KBM-7 (cell line): ENCODE measurements at places on chromosomes 16 and 17.
A peak's percentile ranks its signal among the peaks of the same experiment; 100 is the strongest.

DNA sequence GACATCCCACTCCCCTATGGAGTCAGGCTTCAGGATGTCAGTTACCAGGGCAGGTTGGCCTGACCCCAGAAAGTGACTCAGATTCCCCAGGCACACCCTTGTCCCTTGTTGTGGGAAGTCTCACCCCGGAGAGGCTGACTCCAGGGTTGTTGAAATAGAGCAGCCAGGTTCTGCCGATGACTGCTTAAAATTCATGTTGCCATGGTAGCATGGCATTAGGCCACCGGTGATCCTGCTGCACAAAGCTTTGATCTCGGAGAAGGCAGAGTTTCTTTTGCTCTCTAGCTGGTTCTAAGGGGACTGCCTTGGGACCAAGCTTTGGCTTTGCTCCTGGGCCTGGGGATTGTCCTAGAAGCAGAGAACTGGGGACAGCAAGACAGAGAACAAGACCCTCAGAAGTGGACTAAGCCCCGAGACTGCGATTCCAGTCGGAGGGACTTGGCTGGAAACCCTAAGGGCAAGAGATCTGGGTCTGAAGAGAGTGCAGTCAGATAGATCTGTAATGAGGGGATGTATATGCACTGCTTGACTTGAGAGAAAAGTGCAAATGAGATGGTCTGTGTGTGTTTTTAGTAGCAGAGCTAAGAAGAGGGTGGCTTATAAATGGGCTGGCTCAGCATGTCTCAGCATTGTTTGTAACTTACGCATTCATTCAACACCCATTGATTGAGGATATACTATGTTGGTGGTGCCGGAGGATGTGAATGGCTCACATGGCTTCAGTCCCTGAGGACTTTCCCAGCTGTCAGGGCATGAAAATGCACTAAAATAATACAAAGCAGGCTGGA lies 106.9 kb downstream of the RGS9 start:
- no peak for DNase-seq

DNA sequence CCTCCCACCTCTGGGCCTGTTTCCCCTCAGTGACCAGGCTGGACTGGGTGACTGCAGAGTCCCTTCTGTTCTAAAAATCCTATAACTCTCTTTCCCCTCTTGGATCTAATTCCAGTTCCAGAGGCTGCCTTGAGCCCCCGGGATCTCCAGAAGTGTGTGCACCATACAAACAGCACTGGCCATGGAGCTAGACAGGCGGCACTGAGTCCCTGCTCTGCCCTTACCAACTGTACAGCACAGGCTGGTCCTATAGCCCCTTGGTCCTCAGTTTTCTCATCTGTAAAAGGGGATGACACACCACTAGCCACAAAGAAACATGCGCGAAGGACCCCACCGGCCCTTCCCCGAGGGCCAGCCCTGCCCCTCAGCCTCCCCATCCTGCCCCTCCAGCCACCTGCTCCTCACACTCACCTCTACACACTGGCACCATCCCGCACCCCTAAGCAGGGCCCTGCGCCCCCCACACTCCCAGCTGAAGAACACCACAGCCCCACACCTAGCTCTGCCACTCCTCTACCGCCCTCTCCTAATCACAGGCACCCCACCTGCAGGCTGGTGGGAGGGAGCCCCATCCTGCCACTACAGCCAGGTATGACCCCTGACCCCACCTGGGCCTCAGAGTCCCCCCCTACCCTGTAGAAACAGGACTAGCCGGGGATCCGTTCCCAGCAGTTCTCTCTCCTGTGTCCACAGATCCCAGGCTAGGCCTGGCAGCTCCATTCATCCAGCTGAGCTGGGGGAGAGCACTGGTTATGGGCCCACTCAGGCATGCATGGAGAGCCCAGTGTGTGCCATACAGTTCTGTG lies 913 bp upstream of the KRT16 start:
- DNase-seq: no peak

GRCh38 chr17:10156948-10157607 lies 41.3 kb downstream of the GAS7 start:
- DNase-seq: peak; percentile 95

DNA sequence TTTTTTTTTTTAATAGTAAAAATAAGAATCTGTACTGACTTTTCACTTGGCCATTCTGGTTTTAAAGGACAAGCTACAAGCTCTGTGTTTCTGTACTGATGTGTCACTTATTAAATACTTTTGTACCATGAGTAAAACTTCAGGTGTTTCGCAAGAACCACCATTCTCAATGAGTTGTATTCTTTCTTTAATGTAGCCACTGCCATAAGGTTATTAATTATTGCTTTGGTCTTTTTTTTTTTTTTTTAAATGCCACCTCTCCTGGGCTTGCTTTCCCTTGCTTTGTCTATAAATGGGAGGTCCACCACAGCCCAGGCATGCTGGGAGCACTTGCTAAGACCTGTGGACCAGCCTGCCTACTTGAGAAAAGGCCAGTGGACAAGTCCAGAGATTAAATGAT lies 8.4 kb downstream of the ARL2BP start:
- DNase-seq: no peak

DNA sequence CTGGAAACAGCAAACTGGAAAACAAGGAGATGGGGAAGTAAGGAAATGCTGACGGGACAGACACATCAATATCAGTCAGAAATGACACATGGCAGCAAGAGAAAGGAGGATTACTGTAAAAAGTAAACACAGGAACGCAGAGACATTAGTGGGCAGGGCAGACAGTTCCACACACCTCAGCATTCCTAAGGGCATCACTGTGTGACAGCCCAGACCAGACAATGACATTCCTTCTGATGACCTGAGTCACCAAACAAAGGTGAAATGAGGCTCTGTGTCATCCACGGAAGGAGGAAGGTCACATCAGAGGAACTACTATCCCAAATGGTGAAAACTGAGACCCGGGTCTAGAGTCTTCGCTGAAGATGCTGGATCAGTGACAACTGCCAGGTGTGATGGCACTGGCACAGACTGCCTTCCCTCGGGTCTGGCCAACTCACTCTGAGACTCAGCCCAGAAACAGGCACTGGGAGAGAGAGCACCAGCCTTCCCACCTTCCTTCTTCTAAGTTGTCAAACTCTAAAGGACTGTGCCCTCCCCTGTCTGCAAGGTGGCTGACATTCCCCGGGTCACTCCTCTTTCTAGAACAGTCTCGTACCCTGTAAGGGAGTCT lies 36.7 kb downstream of the TK2 start:
- no peak for DNase-seq

DNA sequence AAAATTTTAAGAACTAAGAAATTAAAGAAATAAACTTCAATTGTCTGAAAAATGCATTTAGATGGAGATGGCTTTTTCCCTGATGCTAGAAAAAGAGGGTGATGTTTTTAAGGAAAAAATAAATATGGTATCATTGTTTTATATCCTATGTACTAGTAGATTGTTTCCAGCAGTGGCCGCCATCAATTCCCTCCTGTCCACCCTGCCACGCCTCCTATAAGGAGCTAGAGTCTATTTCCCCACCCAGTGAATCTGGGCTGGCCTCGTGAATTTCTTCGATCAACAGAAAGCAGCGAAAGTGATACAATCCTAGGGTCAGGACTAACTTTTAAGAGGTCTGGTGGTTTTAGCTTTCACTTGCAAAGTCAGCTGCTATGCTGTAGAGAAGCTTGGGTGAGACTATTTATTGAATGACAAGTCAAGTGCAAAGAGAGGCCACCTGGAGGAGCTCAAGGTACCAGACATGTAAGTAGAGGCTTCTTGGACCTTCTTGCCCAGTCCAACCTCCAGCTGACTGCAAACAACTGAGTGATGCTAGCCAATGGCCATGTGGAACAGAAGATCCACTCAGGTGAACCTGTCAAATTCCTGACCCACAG lies 80.9 kb upstream of the MTMR4 start:
- DNase-seq: no peak

- peak; percentile 71 for DNase-seq
Measured at GRCh38 chr16:89363621-89364393, 126.6 kb downstream of the ANKRD11 start.

- no peak for DNase-seq
Measured at GRCh38 chr17:78276098-78276887, 44.9 kb downstream of the TMEM235 start.

- DNase-seq: peak; percentile 54
Measured at GRCh38 chr17:66302761-66303626, 581 bp downstream of the PRKCA start.

DNA sequence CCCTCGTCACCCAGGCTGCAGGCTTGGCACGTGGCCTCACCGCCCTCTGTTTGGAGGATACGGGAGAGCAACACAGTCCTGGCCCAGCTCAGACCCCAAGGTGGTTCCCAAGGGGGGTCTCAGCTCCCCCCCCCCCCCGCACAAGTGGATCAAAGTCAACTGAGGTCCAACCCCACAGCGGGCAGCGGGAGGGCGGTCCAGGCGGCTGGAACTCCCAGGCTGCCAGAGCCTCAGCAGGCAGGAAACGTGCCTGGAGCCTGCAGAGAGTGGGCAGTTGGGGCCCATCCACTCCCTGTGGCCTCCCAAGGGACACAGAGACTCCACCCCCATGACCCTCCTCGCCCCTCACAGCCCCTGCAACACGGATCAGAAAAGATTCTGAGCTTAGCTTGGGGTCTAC lies 36.7 kb downstream of the PIEZO1 start:
- no peak for DNase-seq

- no peak for DNase-seq
Measured at GRCh38 chr17:33551911-33552310, 258.8 kb upstream of the ASIC2 start.

- no peak for DNase-seq
Measured at GRCh38 chr17:63435681-63436522, 10.2 kb downstream of the CYB561 start.

GRCh38 chr16:61595605-61596004 lies 440.6 kb downstream of the CDH8 start:
- no peak for DNase-seq

DNA sequence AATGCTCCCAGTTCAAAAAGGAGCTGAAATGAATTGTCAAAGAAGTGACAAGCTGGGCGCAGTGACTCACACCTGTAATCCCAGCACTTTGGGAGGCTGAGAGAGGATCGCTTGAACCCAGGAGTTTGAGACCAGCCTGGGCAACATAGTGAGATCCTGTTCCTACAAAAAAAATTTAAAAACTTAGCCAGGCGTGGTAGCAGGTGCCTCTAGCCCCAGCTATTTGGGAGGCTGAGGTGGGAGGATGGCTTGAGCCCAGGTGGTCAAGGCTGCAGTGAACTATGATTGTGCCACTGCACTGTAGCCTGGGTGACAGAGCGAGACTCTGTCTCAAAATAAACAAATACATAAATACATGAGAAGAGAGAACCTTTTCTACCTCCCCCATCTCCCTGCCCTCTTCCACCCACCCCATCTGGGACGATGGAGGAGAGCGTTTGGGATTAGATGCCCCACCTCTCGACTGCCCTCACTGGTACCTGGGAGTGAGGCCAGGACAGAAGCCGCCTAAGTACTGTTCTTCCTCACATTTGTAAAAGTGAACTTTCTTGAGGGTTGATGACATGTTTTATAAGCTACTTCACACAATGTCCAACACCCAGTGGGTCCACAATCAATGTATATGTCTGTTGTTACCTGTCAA lies 2.4 kb downstream of the IL4R start:
- DNase-seq: no peak
